Mammary epithelial cell (primary cell): ENCODE measurements at places on chromosomes 1 and 21.
A peak's percentile ranks its signal among the peaks of the same experiment; 100 is the strongest.

DNA sequence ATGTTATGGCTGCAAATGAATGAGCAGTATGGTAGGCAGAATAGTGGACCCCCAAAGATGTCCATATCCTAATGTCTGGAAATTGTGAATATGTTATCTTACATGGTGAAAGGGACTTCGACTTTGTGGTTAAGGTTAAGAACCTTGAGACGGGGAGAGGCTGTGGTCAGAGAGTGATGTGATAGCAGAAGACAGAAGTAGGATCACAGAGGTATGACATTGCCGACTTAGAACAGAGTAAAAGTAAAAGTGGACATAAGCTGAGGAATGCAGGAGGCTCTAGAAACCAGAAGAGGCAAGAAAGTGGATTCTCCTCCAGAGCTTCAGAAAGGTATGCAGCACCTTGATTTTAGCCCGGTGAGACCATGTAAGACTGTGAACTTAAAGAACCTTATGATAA is 74.6 kb downstream of the CTH start:
- DNase-seq: no peak

DNA sequence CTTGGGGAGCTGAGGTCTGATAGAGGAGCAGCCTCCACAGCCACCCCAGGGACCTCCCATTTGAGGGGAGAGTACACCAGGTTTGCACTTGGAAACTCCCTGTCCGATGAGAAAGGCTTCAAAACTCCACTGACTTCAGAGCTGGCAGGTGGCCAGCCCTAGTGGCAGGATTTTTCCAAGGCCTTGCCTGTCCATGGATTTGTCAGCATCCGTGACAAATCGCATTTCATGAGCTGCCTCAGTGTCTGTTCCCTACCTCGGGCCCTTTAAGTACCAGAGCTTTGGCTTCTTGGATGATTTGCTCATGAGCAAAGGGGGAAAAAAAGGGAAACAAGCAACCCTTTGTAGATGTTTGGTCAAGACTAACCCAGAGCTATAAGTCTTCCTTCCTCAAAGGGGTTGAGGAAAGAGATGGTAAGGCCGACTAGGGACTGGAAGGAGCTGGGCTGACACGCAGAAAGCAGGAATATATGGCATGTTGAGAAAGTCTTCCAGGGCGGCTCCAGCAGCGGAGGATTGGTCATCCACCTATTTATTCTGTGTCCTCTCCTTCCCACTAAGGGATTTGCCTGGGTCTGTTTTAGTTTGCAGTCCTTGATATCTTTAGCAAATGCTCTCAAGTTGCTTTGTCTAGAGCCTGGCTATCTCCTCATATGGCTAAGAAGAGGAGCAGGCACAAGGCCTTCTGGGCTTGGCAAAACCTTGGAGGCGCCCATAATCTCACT is 2.7 kb upstream of the HSPG2 start:
- peak; percentile 98 for DNase-seq

DNA sequence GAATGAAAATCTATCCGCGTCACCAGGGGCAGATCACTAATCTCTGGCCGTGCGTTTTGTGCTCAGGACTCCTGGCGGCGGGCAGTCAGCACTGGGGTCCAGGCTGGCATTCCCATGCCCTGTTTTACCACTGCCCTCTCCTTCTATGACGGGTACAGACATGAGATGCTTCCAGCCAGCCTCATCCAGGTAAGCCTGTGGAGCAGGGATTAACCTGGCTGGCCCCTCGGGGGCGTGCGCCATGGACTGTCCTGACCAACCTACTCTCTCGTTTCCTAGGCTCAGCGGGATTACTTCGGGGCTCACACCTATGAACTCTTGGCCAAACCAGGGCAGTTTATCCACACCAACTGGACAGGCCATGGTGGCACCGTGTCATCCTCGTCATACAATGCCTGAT is 10.9 kb upstream of the CENPS start:
- no peak for DNase-seq

GRCh38 chr1:78918157-78918556 is 88.4 kb downstream of the ADGRL4 start:
- no peak for DNase-seq

DNA sequence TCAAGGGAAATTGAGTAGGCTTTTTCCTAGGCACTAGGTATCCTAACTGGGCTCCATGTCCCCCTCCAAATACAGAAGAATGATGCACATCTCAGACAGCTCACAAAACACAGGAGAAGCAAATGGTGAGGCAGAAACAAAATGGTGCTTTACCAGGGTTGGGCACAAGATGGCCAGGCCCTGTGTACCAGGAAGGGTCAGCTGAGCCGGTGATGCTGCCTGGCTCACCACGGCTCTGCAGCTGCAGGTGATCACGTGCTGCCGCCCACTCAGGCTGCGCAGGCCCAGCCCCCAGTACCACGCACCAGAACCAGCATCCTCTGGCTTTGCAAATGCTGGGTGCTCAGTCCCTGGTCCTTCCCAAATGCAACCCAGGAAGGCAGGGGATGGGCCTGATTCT is 993 bp upstream of the DSCAM start:
- no peak for DNase-seq

GRCh38 chr1:237032029-237032428 is 10.0 kb upstream of the RYR2 start:
- no peak for DNase-seq

DNA sequence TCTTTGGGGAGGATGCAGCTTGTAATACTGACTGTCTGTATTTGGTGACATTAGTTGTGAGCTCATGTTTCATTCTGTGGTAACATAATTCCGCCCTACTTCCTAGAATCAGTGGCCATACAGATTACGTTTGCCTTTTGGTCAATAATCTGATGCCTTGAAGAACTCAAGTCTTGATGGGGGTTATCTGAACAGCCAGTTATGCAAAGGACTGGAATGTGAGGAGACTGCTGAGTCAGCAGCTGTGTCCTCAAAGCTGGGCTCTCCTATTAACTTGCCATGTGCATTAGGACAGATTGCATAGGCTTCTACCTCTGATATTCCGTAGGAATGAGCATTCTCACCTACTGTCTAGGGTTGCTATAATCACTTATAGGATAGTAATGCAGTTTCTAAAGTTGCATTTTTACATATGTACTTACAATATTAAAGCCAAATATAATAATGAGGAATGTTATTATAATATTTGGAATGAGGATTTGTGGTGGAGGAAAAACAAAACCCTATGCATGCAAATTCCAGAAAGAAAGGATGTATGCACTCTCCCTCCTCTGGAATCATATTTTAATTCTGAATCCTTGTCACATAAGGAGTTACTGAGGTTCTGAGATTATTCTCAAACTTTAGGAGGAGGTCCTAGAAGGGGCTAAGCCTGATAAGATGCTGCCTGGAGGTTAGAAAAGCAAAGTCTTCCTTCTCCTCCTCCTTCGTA is 116.0 kb downstream of the NOS1AP start:
- no peak for DNase-seq

DNA sequence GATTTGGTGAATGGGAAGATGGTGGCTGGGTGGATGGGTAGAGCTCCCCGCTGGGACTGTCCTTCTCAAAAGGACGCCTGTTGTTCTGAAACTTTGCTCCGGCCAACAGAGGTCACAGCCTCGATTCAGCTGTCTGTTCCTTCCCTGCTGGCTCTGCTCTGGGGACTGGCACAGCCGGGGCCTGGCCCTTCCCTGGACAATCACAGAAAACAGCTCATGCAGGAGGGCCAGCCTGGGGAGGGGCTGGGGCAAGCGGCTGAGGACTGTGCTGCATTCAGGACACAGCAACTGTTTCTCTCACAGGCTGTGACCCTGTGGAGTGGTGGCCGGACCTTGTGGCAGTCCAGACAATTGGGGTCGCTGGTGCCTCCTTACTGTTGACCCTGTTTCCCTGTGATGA is 110.7 kb upstream of the TMEM51 start:
- no peak for DNase-seq

DNA sequence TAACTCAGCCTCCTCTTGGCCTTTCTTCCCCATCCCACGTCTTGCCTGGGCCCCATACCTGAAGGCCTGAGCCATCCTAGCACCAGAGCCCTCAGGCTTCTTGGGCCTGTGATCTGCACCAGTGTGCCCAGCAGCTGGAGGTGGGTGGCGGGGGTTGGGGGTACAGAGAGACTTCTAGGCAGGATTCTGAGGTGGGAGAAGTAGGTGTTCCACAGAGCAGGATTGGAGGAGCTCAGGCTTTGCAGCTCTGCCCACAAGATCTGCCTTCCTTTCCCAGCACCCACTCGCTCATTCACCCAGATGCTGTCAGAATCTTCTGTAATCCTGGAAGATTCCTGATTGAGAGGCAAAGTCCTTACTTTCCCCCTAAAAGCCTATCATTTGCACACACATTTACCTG is 10.0 kb upstream of the GJB5 start:
- DNase-seq: no peak

DNA sequence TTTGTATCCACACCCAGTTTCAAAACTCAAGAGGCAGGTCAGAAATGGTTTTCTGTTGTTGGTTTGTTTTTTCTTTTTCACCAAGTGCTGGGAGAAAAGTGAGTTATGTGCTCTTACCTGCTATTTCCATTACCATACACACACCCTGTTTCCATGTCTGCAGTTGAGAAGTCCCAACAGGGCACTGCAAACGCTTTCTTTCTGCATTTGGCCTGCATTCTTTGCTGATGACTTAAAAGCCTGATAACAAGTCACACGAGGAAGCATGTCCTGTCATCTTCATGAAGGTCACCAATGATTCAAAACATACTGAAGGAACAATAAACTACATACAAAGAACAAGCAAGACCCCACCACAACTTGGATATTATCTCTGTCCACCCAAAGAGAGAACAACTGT is 24.8 kb upstream of the KCNE1 start:
- no peak for DNase-seq

GRCh38 chr21:46622226-46622625 is 13.2 kb upstream of the PRMT2 start:
- no peak for DNase-seq

GRCh38 chr1:226436472-226436854 is 28.6 kb upstream of the PARP1 start:
- no peak for DNase-seq

DNA sequence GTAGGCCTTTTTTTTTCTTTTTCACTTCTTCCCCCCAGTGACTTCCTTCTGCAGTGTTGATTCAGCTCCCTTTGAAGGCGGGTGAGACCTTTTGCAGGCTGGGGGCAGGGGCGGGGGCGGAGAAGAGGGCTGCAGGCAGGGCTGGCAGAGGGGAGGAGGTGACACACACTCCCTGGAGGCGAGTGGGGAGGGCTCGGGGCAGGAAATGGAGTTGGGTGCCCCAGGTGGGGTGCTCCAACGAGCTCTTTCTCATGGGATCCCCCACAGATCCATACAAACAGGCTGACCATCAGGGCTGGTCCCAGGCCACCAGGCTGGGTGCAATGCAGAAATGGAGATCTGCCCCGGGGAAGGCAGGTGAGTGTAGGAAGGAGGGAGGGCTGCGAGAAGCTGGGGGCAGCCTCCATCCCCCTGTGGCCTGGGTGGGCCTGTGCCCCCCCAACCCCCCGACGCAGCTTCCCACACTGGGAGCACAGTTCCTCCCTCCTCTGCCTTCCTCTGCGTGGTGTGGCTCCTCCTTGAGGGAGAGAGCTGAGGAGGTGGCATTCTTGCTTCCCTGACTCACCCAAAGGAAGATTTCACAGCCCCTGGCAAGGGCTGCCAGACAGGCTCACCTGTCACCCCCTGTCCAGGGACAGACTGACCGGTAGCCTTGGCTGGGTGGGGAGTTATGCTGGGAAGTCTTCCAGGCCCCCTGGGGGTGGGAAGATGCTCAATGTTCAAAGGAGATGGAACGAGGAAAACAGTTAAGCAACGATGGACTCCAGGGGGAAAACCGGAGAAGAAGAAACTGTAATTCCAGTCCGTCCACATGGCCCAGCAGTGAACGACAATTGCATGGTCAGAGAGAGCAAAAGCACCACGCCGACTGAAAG is 7.1 kb upstream of the ITGB2 start:
- peak; percentile 89 for DNase-seq

GRCh38 chr1:163531345-163531744 is 209.6 kb downstream of the NUF2 start:
- no peak for DNase-seq

DNA sequence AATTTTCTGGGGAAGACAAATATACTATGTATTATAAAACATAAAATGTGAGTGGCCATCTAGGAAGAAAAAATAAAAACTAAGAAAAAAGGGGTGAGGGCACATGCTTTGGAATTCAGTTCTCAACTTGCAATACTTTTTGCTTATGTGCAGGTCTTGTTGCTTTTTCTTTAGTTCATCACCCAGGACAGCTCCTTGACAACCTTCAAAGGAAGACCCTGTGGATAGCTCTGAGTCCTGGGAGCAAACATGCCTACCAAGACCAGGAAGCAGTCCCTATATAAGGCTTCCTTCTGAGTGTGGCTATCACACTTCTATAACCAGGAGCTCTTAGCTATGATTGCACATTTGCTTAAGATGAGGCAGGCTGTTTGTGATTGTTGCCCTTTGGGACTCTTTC is 78.0 kb downstream of the WDR64 start:
- DNase-seq: no peak

- DNase-seq: no peak
Measured at GRCh38 chr1:33390542-33390941, 40.4 kb downstream of the PHC2 start.

DNA sequence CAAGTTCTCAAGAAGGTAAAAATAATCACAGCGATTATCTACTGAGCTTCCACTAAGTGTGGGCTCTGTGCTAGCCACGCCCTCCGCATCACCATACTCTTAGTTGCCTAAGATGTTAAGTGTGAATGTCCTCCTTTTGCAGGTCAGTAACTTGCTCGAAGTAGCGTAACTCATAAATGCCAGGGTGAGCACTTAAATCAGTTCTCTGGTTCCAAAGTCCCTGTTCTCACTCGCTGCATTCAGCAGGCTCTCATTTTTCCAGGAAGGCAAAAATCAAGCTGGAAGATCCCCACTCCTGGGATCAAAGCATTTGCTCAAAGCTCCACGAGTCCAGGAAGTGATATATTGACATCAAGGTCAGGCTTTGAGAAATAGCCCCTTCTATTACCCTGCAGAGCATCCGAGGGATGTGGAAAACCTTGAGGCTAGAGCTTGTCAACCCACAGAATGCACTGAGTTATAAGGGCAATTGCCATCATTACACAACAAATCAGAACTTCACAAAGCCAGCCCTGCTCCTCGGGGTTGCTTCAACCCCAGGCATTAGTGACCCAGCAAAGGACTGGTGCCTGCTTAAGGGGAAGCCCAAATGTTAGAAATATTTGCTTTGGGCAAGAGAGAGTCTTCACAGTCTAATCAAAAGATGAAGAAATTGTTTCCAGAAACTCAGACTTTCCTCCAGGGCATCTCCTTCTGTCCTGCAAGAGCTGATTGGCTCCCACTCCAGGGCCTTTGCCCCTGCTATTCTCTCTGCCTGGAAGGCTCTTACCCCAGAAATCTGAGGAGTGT is 19.5 kb downstream of the SLC30A1 start:
- DNase-seq: no peak

DNA sequence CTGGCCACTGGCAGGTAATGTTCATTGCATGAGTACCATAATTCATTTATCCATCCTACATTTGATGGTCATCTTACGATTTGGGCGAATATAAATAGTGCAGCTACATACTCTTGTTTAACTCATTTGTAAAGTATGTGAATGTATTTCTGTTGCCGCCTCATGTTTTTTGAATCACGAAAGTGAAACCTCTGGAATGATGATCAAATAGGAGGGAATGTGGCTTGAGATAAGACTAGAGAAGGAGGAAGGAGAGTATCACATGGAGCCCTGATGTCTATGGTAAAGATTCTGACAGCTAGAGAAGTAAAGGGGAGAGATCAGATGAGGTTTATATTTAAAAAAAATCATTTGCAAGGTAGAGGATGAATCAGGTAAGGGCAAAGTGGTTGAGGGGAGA is 8.0 kb downstream of the MRPS14 start:
- no peak for DNase-seq
